Caco-2 (cell line): ENCODE measurements at places on chromosomes 16 and 17. TPM values are rescaled to one million over a fixed set of nuclear protein-coding genes. Genes with fewer than 3 reads are reported as not detected.
A peak's percentile ranks its signal among the peaks of the same experiment; 100 is the strongest.

DNA sequence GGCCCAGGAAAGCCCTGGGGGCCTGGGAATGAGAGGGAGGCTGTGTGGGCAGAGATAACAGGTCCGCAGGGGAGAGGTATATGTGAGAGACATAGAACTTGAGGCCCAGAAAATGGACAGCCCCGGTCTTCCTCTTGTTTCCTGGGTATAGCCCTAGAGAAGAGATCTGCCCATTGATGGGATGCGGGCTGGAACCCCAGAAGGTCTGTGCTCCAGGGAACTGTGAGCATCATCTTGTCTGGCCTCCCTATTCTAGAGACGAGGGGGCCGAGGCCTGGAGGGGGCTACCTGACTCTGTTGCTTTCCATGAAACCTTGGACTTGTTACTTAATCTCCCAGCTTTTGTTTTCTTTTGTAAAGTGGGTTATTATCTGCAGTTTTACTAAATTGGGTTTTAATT is 53.9 kb downstream of the NKD1 start:
- no peak for DNase-seq
- no peak overlapping the region for H3K27ac ChIP-seq
- no peak overlapping the region for H3K4me3 ChIP-seq
- H3K27me3 ChIP-seq: no peaks in the 10 kb centered on the region
- H3K36me3 ChIP-seq: no peaks in the 10 kb centered on the region

Gene PRSS53
- 1.8 and 2.1 TPM in 2 replicates for total RNA-seq

Gene SLC16A13
- total RNA-seq: 7.1 and 8.7 TPM in 2 replicates

GRCh38 chr17:60676758-60677307 is 818 bp upstream of the BCAS3 start:
- DNase-seq: no peak
- H3K27ac ChIP-seq: peak overlapping the region; percentile 95
- 0 out of 2 replicates have a peak, but pooled peaks cover 3% of the 10 kb centered on the region for H3K4me1 ChIP-seq
- no peaks in the 10 kb centered on the region for H3K36me3 ChIP-seq
- H3K4me3 ChIP-seq: peak overlapping the region; percentile 88

- H3K27ac ChIP-seq: no peak overlapping the region
- H3K36me3 ChIP-seq: no peaks in the 10 kb centered on the region
- H3K4me3 ChIP-seq: no peak overlapping the region
- H3K27me3 ChIP-seq: no peaks in the 10 kb centered on the region; the same call in 1 of the 2 replicates
Observed at GRCh38 chr16:49416001-49416675, 42.5 kb downstream of the C16orf78 start.

Gene EPX
- not detected in 2 replicates for total RNA-seq

- DNase-seq: no peak
- H3K27me3 ChIP-seq: no peaks in the 10 kb centered on the region
- H3K4me3 ChIP-seq: no peak overlapping the region
- H3K4me1 ChIP-seq: peaks cover 47% of the 10 kb centered on the region
- H3K27ac ChIP-seq: peak overlapping the region; percentile 47
- no peaks in the 10 kb centered on the region for H3K36me3 ChIP-seq
Observed at GRCh38 chr16:79767421-79768275, 167.1 kb upstream of the MAF start.

DNA sequence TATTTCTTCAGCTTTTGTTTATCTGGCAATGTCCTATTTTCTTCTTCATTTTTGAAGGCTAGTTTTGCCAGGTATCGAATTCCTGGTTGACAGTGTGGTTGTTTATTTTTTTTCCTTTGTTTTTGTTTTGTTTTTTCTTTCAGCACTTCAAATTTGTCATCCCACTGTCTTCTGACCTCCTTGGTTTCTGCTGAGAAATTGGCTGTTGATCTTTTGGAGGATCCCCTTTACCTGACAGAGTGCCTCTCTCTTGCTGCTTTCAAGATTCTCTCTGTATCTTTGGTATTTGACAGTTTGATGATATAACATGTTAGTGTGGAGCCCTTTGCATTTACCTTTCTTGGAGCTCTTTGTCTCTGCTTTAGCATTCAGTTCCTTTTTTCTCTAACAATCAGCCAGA is 9.6 kb upstream of the ATF7IP2 start:
- H3K27ac ChIP-seq: no peak overlapping the region
- H3K4me3 ChIP-seq: no peak overlapping the region
- no peaks in the 10 kb centered on the region for H3K36me3 ChIP-seq
- H3K4me1 ChIP-seq: no peaks in the 10 kb centered on the region
- H3K27me3 ChIP-seq: no peaks in the 10 kb centered on the region

DNA sequence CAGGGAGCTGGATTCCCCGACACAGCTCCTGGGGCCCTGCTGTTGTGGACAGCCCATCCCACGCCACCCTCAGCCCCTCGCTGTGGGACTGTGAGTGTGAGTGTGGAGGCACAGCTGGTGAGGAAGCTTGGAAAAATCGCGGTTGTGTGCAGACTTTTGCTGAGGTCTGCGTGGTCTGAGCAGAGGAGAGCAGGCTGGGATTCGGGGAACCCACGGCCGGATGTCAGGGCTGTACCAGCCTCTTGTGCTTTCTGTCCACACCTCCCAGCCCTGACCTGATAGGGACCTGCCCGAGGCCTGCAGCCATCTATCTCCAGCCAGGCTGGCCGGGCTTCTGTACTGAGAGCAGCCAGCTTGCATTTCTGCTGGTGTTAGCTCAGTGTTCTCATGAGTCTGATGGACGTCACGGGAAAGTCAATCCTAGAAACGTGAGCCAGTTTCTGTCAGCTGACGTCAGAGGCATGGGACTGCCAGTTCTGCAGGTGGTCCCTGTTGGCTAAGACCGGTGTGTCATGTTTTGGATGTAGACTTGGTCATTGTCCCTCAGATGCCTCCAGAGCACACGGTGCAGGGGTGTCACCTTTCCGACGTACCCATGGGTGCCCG is 72.8 kb upstream of the ZNF750 start:
- no peaks in the 10 kb centered on the region for H3K27me3 ChIP-seq
- H3K36me3 ChIP-seq: peaks cover 4% of the 10 kb centered on the region
- no peak overlapping the region for H3K4me3 ChIP-seq
- H3K4me1 ChIP-seq: no peaks in the 10 kb centered on the region
- no peak for DNase-seq

DNA sequence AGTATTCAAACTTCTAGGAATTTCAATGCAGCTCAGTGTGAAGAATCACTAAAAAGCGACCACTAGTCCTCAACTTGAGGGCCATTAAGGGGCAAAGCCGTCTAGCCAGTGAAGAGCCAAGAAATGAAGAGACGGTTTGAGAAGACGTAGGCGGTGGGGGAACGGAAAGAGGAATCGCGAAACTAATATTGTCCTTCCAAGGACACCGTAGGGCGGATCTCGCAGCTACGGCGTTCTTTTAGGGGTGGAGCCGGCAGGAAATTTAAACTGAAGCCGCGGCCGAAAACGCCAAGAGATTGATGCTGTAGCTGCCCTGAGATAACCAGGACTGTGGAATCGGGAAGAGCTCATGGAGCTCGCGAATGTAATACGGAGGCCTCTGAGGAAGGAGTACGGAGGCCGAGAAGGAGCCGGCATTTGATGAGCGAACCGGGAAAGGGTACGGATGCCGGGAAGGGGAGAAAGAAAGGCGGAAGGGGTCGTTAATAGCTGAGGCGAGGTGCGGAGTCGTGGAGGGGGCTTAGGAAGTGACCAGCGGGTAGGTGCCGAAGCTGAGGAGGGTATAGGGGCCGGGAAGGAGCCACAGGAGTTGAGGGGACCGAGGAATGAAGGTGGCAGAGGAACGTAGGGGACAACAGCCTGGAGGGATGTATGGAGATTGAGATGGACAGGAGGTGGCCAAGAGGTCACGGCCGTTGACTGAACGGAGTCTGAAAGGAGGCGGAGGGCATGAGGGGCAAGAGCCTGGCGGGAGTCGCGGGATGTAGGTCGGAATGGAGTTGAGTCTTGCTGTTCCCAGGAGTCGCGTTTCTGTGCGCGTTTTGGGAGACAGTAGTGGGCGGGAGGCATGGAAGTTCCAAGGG is at the start of gene DBF4B:
Gene DBF4B, plus strand, starts transcription at position 265 of the 863 bp plus-strand sequence. Its CDS starts 156 bp downstream, at position 421.
- H3K4me1 ChIP-seq: peaks cover 14% of the 10 kb centered on the region; the same call in 1 of the 2 replicates
- no peaks in the 10 kb centered on the region for H3K27me3 ChIP-seq
- peak; percentile 91 for DNase-seq

- no peak overlapping the region for H3K27ac ChIP-seq
- no peak for DNase-seq
- no peak overlapping the region for H3K4me3 ChIP-seq
- H3K27me3 ChIP-seq: no peaks in the 10 kb centered on the region
- no peaks in the 10 kb centered on the region for H3K36me3 ChIP-seq
- peaks cover 30% of the 10 kb centered on the region for H3K4me1 ChIP-seq
Observed at GRCh38 chr16:48963306-48963705, 318.3 kb downstream of the CBLN1 start.

- no peak overlapping the region for H3K27ac ChIP-seq
- H3K4me3 ChIP-seq: no peak overlapping the region
- H3K4me1 ChIP-seq: peaks cover 12% of the 10 kb centered on the region
- no peaks in the 10 kb centered on the region for H3K27me3 ChIP-seq
- H3K36me3 ChIP-seq: no peaks in the 10 kb centered on the region
Observed at GRCh38 chr17:73824321-73824720, 180.1 kb upstream of the SDK2 start.

GRCh38 chr17:61284746-61285145 is 114.9 kb upstream of the TBX2 start:
- H3K27me3 ChIP-seq: no peaks in the 10 kb centered on the region
- no peak overlapping the region for H3K27ac ChIP-seq
- H3K4me1 ChIP-seq: no peaks in the 10 kb centered on the region
- no peak overlapping the region for H3K4me3 ChIP-seq

DNA sequence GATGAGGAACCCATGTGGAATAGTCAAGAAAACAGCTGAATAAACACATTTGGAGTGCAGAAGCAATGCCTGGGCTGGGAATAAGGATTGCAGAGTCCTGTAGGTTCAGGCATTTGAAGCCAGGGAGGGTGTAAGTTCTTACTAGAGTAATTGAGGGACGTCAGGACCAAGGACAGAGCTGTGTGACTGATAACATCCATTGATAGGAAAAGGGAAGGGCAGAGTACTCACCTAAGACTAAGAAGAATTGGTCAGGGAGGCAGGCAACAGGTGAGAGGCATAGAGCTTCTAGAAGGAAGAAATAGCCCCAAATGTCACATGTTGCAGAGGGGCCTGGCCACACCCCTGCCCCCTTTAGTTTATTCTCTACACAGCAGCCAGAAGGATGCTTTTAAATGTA is 79.8 kb upstream of the TMEM132E start:
- DNase-seq: peak; percentile 46
- no peaks in the 10 kb centered on the region for H3K36me3 ChIP-seq
- H3K4me3 ChIP-seq: no peak overlapping the region
- H3K4me1 ChIP-seq: no peaks in the 10 kb centered on the region
- no peaks in the 10 kb centered on the region for H3K27me3 ChIP-seq

DNA sequence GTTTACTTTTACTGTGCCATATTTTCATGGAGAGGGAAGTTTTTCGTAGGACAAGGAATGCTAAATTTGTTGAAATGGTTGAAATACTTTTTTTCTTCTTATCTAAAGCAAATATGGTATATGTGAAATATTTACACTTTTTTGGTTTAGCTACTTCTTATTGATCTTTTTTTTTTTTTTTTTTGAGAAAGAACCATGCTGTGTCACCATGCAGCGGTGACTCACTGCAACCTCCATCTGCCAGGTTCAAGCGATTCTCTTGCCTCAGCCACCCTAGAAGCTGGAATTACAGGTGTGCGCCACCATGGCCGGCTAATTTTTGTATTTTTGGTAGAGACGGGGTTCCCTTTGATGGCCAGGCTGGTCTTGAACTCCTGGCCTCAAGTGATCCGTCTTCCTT is 100.5 kb downstream of the FTO start:
- H3K27me3 ChIP-seq: no peaks in the 10 kb centered on the region
- H3K4me3 ChIP-seq: no peak overlapping the region
- DNase-seq: no peak
- H3K4me1 ChIP-seq: peaks cover 17% of the 10 kb centered on the region
- H3K36me3 ChIP-seq: no peaks in the 10 kb centered on the region
- peak overlapping the region; percentile 76 for H3K27ac ChIP-seq

Gene DOC2B
- total RNA-seq: 0.35 TPM in 1 of 2 replicates, not detected in the other

DNA sequence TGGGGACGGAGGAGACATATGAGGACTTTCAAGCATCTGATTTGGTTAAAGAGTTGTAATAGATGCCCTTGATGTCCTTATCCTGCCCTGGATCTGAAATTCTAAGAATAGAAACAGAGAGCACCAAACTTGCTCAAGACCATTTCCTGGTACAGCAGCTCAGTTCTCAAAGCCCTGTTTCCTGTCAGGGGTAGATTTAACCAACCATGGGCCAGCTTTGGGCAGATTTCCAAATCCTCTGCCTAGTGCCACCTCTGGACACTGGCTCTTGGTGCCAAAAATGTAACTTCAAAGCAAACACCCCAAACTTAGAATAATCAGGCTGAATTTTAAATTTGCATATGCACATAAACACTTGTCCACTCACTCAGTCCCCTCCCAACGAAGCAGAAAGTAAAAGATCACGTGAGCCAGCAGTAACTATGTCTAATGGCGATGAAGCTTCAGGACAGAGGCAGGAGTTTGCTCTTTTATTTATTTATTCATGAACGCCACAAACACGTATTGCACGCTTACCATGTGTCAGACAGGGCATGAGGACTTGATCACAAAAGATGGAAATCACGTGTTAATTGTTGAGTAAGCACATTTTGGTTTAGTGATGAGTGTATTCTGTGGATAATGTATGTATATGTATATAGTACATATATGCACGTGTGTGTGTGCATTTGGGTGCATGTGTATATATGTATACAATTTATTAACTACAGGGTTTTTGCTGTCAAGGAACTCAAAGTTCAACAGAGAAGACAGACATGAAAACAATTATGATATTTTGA is 23.1 kb upstream of the SDK2 start:
- no peak overlapping the region for H3K27ac ChIP-seq
- H3K36me3 ChIP-seq: no peaks in the 10 kb centered on the region
- no peaks in the 10 kb centered on the region for H3K4me1 ChIP-seq
- no peak overlapping the region for H3K4me3 ChIP-seq
- no peak for DNase-seq

GRCh38 chr17:67392111-67392510 is 15.0 kb downstream of the PITPNC1 start:
- no peaks in the 10 kb centered on the region for H3K27me3 ChIP-seq
- H3K4me1 ChIP-seq: no peaks in the 10 kb centered on the region
- H3K27ac ChIP-seq: no peak overlapping the region
- H3K36me3 ChIP-seq: no peaks in the 10 kb centered on the region

GRCh38 chr16:49452108-49452507 is 78.5 kb downstream of the C16orf78 start:
- no peak overlapping the region for H3K4me3 ChIP-seq
- no peaks in the 10 kb centered on the region for H3K36me3 ChIP-seq
- no peaks in the 10 kb centered on the region; the same call in 1 of the 2 replicates for H3K27me3 ChIP-seq
- no peak overlapping the region for H3K27ac ChIP-seq

Gene MYOCD
- total RNA-seq: 2.6 and 2.8 TPM in 2 replicates
